ENCODE measurements at places on chromosomes 13 and 19.

GRCh38 chr13:83377491-83377890 lies 504.8 kb downstream of the SLITRK1 start:
- no peak for DNase-seq

DNA sequence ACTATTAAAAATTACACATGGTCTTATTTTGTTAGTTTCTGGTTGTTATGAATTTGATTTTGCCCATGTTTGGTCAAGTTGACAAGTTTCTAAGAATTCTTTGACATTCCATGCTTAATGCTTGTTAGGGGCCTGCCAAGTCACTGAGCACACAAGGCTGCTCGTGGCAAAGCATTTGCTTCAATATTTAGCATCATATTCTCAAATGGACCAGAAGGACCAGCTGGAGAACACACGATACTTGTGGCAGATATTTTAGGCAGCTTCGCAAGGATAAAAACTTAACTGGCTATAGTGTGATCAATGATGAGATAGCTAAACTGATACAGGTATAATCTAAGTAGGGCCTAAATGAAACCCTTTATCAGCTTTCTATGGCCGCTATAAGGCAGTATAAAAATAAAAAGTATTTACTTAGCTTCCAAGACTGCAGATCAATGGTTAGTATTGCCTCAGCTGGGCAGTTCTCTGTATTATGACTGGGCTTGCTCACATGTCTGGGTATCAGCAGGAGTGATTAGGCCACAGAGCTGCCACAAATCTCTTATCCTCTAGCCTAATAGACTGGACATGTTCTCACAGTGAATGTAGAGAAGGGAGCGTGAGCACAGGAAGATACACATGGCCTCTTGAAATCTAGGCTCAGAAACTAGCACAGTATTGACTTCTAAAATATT lies 155.9 kb upstream of the SPRY2 start:
- no peak for DNase-seq

- DNase-seq, result peak; percentile 75
These were observed 1672.6 kb upstream of the PCDH20 start for GRCh38 chr13:63088226-63088625.

DNA sequence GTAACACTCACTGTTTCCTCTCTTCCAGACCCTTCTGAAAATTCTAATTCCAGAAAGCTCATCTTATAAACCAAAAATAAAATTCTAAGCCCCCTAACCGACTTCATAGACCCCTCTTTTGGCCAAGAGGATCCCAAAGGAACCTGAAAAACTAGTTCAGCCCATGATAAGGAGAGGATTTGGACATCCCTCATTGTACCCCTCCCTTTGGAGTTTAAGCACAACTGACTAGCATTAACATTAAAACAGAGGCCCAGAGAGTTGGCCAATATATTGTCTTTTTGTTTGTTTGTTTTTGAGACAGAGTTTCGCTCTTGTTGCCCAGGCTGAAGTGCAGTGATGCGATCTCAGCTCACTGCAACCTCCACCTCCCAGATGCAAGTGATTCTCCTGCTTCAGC lies 34.2 kb upstream of the MUC16 start:
- no peak for DNase-seq

DNA sequence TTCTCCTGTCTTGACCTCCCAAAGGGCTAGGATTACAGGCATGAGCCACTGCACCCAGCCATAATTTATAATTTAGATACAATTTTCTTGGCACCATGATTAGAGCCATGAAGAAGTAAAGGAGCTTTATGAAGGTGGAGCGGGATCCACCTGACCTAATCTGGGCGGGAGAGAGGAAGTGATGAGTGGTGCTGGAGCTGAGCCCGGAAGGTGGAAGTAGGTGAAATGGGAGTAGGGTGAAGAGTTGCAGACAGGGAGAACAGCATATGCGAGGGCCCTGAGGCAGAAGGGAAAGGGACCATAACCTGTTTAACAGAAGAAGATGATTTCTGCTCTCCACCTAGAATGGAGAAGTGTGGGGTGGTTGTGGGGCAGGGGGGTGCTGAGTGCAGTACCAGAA lies 4.2 kb downstream of the BLOC1S3 start:
- DNase-seq, result no peak

GRCh38 chr13:54573186-54573585 lies 1544.6 kb downstream of the OLFM4 start:
- DNase-seq, result no peak

- DNase-seq, result peak; percentile 55
These were observed 22.2 kb downstream of the SIGLEC5 start for GRCh38 chr19:51607920-51608562.

GRCh38 chr19:55312621-55313512 lies 12.3 kb downstream of the TMEM150B start:
- no peak for DNase-seq

GRCh38 chr13:106098778-106099177 lies 436.7 kb downstream of the EFNB2 start:
- no peak for DNase-seq

DNA sequence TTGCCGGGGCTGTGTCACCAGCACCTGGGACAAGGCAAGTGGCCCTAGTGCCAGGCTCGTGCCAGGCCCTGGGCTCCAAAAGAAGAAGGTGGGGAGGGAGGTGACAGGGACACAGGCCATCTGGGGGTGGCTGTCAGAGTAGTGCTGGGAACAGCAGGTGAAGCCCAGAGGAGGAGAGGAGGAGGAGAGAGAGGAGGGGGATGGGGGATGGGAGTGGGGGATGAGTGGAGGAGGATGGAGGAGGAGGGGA lies 18.7 kb downstream of the LSM4 start:
- no peak for DNase-seq

DNA sequence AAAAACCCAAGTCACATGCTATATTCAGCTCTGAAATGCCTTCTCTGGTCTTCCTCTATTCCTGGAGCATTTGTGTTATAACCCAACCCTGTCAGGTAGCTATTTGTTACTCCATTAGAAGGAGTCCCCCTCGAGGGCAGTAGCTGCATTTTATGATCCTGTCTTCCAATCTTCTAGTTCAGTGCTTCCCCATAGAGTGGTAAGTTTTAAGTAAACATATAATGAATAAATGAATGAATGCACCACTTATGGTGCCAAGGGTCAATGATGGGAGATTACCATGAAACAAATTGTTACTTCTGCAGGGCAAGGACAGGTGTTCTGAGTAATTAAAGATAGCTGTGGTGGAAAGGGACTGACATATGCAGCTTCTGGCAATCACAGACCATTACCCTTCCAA lies 4.0 kb downstream of the RASL11A start:
- no peak for DNase-seq

DNA sequence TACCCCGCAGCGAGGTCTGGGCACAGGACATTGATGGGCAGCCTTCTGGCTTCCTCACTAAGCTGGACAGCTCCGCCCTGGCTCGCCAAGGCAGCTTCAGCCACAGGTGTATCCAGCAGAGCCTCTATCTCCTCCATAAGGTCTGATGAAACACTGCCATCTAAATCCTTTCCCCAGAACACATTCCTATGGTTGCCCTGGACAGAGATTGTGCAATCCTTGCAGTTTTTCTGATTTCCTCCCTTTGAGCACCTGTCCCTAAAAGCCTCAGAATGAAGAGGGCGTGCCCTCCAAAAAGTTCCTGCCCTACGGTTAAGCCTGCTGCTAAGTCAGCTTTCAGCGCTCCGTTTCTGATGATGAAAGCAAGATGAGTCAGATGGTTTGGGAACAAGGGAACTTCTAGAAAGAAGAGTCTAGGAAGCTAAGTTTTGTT lies 21.0 kb downstream of the CLEC4M start:
- peak; percentile 76 for DNase-seq

DNA sequence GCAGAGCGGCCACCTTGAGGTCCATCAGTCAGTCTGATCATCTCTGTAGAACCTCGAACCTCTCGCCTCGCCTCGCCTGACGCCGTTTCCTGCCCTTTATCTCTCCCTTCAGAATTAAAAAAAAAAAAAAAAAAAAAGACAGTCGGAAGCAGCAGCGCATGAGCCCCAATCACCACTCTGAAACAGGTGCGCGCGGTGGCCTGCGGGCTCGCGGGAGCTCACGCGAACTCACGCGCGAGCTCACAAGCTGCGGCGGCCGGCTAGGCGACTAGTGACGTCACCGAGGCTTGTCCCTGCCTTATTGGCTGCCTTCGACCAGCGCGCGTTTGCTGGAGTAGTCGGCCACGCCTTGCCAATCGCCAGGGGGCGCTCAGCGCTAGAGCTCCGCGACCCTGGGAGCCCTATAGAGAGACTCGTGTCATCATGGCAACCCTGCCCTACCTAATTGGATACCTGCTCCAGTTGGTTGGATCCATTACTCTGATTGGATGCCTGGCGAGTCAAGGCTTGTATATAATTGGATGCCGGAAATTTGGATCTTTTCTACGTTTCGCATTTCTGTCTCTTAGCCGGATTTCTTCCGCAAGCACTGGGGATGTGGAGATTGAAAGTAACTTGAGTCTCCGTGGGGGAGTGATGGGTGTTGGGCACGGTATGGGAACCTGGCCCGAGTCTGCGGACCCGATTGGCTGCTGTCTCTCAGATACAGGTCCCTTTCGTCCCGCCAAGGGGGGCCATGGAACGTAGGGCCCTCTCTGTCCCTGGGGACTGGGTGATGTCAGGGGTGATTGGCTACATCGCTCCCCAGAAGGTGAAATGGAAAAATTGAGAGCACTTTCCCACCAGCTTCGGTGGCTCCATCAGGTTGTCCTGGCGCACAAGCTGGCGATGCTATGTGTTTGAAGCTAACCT lies 31.6 kb downstream of the SYT3 start:
- DNase-seq, result peak; percentile 28

GRCh38 chr13:22271903-22272302 lies 601.0 kb downstream of the FGF9 start:
- DNase-seq, result no peak

DNA sequence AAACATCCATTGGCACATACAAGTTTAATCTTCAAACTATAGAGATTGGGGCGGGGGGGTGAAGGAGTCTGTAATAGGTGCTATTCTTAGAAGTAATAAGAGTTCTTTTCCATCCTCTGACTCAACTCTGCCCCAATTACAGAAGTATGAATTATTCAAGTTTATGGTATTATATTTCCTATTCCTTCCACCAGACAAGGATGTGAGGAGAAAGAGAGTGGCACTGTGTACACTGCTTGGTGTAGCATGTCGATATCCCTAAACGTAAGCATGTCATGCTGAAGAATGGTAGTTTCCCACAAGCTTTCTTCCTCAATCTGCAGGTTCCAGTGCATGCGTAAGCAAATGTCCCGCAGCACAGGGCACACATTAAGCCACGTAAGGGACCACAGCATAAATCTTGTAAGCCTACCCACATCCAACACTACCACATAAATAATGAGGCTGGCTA lies 14.1 kb downstream of the BRD4 start:
- no peak for DNase-seq

- DNase-seq, result peak; percentile 55
These were observed at the start of gene BCAM for GRCh38 chr19:44808463-44809371. BCAM (plus strand) TSS chr19:44809103; CDS start chr19:44809125, 22 bp downstream.

- DNase-seq, result peak; percentile 78
These were observed at the start of gene HIF3A for GRCh38 chr19:46296722-46297461. HIF3A (plus strand) TSS chr19:46297042; CDS start chr19:46297077, 35 bp downstream.

- DNase-seq, result no peak
These were observed 41.7 kb downstream of the RXFP2 start for GRCh38 chr13:31781064-31781463.

DNA sequence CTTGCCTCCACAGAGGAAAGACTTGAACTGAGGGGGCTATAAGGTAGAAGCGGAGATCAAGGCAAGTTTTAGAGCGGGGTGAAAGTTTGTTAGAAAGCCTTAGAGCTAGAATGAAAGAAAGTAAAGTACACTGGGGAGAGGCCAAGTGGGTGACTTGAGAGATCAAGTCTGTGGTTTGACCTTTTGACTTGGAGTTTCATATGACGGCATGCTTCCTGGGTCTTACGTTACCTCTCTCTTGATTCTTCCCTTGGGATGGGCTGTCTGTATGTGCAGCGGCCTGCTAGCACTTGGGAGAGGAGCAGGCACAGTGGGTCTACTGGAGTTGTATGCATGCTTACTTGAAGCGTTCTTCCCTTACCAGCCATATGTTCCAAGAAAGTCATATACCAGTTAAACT lies 1768.5 kb downstream of the PCDH9 start:
- DNase-seq, result peak; percentile 82

- peak; percentile 63 for DNase-seq
These were observed 8.0 kb downstream of the RGCC start for GRCh38 chr13:41465241-41465847.

- DNase-seq, result no peak
These were observed 33.8 kb downstream of the MAP4K1 start for GRCh38 chr19:38583985-38584305.

- DNase-seq, result peak; percentile 23
These were observed 2.5 kb upstream of the LHB start for GRCh38 chr19:49019242-49019932.

DNA sequence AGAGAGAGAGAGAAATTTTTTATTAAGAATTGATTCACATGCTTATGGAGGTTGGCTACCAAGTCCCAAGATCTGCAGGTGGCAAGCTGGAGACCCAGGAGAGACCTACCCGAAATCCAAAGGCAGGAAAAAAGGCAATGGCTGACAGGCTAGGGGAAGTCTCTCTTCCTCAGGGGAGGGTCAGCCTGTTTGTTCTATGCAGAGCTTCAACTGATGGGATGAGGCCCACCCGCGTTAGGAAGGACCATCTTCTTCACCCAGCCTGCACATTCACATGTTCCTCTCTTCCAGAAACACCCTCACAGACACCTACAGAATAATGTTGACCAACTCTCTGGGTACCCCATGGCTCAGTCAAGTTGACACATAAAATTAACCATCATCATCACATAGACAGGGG lies 65.3 kb upstream of the SERP2 start:
- no peak for DNase-seq

GRCh38 chr13:105436943-105437342 lies 1098.5 kb downstream of the EFNB2 start:
- DNase-seq, result peak; percentile 59

GRCh38 chr13:112366907-112367646 lies 9.1 kb upstream of the SPACA7 start:
- no peak for DNase-seq

DNA sequence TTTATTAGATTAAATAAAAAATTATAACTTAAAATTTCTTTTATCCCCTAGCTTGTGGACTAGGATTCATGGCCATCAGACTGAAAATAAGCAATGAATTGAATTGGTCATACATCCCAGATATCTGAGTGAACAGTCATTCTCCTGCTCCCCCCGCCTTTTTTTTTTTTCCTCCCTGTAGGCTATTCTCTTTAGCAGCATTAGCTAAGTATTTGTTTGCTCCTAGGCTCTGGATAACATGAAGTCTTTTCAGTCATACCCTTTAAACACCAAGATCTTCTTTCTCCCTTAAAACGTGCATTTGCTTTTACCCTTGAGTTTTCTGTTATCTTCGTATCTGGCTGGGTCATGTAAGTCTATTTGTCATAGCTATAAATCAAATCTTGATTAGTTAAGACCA lies 866.7 kb upstream of the SPRY2 start:
- DNase-seq, result peak; percentile 4

GRCh38 chr19:21789466-21790085 lies 22.2 kb upstream of the ZNF100 start:
- no peak for DNase-seq
